Spinal cord (tissue), 10 donors: ENCODE measurements at places on chromosomes 4 and X. TPM values are rescaled to one million over a fixed set of nuclear protein-coding genes. Genes with fewer than 3 reads are reported as not detected.

Gene ARSJ
- total RNA-seq = 2.1 TPM

DNA sequence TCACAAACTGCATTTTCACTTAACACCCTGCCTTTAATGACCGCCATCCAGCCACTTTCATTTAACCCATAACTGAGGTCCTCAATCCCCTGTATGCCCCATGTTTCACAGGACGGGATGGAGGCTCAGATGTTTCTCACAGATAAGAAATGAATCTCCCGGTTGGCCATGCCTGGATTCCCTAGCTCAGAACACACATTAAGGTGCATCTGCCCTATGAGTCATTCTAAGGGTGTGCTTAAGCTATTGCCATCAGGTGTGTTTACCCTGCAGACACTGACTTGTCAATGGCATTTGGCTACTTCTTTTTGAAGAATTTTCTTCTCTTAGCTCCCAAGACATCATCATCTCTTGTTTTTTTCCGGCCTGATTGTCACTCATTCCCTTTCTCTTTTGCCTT lies 222.6 kb upstream of the SMIM31 start:
- DNase-seq = no peak

Gene FRMPD4
- 2.6 TPM for total RNA-seq

GRCh38 chr4:139826426-139826825 lies 160.8 kb downstream of the MGST2 start:
- no peak for DNase-seq

DNA sequence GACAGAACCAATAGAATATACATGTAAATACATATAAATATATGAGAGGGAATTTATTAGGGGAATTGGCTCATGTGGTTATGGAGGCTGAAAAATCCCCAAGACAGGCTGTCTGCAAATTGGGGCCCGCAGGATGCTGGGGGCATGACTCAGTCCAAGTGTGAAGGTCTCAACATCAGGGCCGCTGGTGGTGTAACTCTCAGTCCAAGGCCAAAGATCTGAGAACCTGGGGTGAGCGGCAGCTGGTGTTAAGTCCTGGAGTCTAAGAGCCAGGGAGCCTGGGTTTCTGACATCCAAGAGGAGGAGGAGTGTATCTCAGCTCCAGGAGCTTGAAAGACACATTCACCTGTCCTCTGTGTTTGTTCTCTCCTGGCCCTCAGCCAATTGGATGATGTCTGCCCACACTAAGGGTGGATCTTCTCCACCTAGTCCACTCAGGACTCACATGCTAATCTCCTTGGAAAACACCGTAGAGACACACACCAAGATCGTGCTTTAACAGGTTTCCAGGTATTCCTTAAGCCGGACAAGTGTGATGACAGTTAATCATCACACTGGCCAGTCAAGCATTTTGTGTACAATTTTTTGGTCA lies 28.9 kb downstream of the TIGD2 start:
- DNase-seq = no peak

DNA sequence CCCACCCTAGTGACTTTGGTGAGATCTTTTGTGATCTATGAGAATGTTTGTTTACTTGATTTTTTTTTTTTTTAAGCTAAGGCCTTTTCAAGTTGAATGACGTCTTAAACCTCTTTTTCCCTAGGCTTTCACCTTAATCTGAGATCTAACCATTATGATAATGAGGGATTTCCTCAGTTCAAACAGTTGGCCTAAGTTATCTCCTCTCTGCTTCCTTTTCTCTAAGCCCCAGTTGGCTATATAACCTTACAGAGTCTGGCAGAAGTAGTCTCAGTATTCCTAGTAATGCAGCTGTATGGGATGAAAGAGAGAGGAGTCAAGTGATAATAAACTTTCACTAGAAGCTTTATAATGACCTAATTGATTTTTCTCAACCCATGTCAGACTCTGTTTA lies 99.0 kb downstream of the STIM2 start:
- DNase-seq = no peak

DNA sequence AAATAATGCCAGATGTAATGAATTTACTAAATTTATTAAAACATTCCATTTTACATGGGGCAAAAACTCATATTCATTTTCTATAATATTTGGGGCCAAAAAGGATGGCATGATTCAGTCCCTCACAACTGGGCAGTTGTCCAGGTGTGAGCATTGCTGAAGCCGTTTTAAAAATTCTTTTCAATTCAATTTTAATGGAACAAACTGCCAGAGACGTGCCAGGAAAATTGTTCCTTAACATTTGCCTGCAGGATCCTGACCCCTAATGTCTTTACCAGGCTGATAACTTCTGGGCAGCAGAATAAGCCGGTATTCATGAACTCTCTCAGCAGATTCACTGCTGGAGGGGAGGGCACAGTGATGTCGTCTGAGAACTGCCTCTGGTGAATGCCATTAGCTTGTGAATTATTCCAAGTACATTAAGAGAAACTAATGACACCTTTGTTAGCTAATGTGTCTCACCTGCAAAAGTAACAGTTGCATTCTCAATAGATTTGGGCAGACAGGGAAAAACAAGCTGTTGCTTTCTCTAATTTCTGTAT lies 1445.1 kb upstream of the TENM3 start:
- no peak for DNase-seq

Gene UNC5C
- 28.3 TPM for total RNA-seq

- DNase-seq = no peak
Observed at GRCh38 chr4:129545599-129546278, 449.8 kb downstream of the C4orf33 start.

GRCh38 chr4:148216866-148217814 lies 225.1 kb downstream of the NR3C2 start:
- no peak for DNase-seq

Gene FAM9C
- not detected for total RNA-seq
